ENCODE measurements at places on chromosomes 13 and 19.
A peak's percentile ranks its signal among the peaks of the same experiment; 100 is the strongest.

- DNase-seq, result no peak
Observed at GRCh38 chr19:55454787-55455243, 6.6 kb downstream of the ISOC2 start.

DNA sequence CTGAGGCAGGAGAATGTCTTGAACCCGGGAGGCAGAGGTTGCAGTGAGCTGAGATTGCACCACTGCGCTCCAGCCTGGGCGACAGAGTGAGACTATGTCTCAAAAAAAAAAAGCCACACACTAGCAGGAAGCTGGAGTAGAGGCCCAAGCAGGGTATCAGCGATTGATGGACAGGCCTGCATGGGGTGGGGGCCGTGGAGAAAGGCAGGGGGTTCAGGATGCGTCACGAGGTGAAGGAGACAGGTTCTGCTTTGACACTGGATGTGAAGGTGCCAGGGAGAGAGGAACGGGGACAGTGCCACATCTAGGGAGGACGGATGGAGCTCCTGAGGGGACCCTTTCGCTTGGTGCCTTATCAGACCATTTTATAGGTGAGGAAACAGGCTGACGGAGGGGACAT is 7.1 kb downstream of the COLGALT1 start:
- DNase-seq, result no peak

DNA sequence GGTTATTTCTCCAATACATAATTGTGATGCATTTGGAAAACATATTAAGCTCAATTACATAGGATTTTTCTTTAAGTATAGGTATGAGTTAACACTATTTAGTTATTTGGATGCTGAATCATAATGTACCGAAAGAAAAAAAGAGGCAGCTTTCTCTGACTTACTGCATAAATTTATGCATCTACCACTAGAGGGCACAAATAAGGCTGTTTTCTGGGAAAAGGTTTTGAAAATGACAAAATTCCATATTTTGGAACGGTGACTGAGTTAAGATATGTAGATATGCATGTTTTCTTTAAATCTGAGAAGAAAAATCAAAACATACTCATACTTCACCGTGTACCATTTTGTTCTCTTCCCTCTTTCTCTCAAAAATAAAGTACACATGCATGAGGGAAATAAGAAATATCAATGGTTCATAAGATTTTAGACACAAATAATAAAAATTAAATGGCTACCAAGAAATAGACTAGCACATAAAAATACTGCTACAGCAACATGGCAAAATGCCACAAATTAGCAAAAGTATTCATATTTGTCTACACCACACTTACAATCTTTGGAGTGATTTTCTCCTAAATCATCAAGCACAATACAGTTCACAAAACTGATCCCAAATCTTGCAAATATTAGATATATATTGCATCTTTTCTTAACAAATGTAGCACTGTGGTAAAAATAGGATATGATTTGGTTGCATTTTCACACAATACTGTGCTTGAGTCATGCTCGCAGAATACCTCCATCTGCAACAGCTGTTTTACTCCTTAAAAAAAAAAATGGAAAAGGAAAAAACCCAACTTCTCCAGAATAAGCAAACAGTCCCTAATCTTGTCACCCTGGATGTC is 260.0 kb downstream of the FGF14 start:
- DNase-seq, result no peak

DNA sequence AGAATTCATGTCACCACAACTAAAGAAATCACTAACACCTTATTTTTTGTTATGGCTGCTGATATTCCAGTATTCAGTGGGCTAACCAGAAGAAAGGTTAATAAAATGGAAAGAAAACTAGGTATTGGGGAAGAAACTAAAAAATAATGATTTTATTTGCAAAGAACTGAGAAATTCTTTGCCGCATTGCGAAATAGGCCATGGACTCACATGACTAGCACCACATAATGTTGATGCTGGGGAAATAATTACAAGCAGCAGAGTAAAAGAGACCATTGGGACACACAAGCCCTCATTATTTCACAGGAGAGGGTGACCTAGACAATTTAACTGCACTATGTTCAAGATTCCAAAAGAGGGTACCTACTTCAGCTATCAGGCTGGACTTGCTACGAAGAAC is 1411.5 kb downstream of the SLITRK5 start:
- no peak for DNase-seq

- DNase-seq, result peak; percentile 90
Observed at GRCh38 chr19:13091400-13092157, 11.1 kb downstream of the LYL1 start.
